GM23248 (cell line): ENCODE measurements at places on chromosomes 7 and 10. TPM values are rescaled to one million over a fixed set of nuclear protein-coding genes. Genes with fewer than 3 reads are reported as not detected.

Gene AKR1D1
- polyA plus RNA-seq: not detected in 2 replicates

Gene KMT2E
- 63.2 and 63.5 TPM in 2 replicates for polyA plus RNA-seq

Gene DNAJC30
- 12.7 and 14.3 TPM in 2 replicates for polyA plus RNA-seq

Gene VPS37D
- 1.2 and 1.3 TPM in 2 replicates for polyA plus RNA-seq
